ENCODE measurements at places on chromosomes 11 and 22.

- no peak for DNase-seq
Observed at GRCh38 chr11:66983275-66983924, 8.3 kb downstream of the C11orf86 start.

DNA sequence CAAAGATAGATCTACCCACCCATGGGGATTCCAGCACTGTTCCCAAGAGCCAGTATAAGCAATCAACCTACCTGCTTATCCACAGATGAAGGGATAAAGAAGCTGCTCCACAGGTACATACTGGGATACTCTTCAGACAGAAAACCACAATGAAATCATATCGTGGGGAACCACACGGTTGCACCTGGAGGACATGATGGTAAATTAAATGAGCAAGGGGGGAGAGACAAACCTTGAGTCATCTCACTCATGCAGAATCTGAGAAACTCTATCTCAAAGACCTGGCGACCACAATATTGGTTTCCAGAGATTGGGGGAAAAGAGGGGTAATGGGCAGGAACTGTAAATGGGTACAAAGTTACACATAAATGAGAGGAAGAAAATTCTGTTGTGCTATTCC is 14.5 kb downstream of the RGL4 start:
- no peak for DNase-seq

GRCh38 chr11:117828611-117829368 is 4.2 kb upstream of the FXYD2 start:
- no peak for DNase-seq

DNA sequence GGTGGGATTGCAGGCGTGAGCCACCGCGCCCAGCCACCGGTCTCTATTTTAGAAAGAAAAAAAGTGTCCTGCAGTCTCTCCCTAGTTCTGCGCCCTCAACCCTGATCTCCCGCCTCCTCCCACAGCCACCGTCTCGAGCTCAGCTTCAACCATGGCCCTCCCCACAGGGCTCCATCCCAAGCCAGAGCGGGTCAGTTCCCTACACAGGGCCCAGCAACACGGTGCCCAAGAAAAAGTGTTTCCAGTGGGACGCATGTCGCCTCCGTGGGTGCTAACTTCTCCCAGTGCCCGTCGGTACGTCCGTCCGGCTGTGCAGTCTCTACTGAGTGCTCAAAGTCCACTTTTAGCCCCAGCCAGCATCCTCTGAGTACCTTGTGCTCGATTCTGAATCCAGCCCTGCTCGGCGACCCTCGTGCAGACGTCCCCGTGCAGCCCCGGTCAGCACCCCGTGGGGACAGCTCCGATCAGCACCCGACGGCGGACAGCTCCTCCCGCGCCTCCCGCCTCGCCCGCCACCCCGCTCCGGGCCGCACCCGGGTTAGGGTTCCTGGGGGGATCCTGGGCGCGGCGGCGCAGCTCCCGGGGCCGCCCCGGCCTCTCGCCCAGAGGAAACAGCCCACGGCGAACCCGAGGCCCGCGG is 657 bp upstream of the MAPK8IP2 start:
- no peak for DNase-seq

GRCh38 chr11:81658722-81659121 is 1074.9 kb downstream of the FAM181B start:
- DNase-seq = no peak

- no peak for DNase-seq
Observed at GRCh38 chr11:28618416-28618815, 510.2 kb downstream of the METTL15 start.

GRCh38 chr22:26172389-26172990 is 3.2 kb downstream of the SEZ6L start:
- DNase-seq = peak; percentile 59

DNA sequence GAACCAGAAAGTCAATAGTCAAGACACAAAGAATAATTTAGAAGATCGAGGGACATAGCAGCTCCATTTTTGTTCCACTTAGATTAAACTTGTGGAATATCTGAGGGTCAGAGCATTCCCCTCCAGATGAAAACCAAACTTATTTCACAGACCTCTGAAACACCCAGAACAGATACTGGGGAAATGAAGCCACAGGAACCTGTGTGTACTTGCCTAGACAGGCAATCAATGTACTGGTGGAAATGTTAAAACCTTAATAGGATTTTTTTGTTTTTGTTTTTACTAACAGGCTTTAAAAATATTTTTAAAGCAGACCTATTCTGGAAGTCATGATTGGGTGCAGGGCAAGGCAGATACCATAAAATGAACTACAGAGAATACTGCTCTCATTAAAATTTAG is 4.1 kb upstream of the FAR1 start:
- no peak for DNase-seq

GRCh38 chr11:36840378-36840777 is 242.3 kb upstream of the RAG2 start:
- DNase-seq = no peak

All from NCI-H1930 (cell line).